GM20000 (cell line): ENCODE measurements at places on chromosomes 16 and 17.
A peak's percentile ranks its signal among the peaks of the same experiment; 100 is the strongest.

DNA sequence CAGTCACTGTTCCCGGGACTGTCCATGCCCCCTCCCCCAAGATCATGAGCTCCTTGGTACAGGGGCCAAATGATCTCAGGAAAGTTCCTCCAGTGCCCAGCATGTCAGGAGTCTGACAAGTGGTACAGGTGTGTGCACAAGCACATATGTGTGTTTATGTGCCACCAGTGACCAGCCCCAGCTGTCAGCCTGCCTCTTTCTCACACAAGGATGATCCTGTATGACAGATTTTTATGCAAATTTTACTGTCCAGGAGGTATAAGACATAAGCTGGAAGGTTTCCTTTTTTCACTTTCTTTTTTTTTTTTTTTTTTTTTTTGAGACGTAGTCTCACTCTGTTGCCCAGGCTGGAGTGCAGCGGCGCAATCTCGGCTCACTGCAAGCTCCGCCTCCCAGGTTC is 31.4 kb upstream of the GFOD2 start:
- peak; percentile 44 for DNase-seq

GRCh38 chr16:23534868-23535860 is 22.0 kb downstream of the EARS2 start:
- DNase-seq = no peak

DNA sequence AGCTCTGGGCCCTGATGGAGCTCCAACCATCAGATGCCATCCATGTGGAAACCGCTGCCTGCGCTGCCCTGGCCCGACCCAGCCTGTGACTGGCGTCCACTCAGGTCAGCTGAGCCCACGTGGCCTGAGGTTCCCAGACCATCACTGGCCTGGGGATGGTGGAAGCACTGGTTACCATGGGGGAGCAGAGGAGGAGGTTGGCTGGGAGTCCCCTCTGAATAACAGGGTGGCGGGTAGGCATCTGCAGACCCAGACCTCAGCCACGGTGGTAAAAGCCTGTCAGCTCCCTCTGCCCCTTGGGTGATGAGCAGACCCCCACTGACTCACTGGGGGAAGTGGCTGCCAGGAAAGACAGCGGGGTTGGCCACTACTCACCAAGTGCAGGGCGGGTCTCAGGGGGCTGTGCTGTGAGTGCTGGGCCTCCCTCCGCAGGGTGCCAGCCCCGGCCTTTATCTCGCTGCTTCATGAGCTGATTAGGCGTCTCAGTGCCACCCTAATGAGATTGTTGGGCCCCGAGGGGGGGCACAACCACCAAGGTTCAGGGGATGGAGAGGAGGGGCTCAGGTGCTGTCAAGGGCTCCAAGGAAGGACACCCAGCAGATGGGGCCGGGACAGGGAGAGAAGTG is at the start of gene PDE6G:
Gene PDE6G (minus strand): TSS at position 425 of the 626 bp plus-strand sequence. CDS start 3,237 bp downstream, outside the sequence.
- no peak for DNase-seq

GRCh38 chr16:31225193-31225592 is 8.3 kb upstream of the PYDC1 start:
- DNase-seq = no peak

DNA sequence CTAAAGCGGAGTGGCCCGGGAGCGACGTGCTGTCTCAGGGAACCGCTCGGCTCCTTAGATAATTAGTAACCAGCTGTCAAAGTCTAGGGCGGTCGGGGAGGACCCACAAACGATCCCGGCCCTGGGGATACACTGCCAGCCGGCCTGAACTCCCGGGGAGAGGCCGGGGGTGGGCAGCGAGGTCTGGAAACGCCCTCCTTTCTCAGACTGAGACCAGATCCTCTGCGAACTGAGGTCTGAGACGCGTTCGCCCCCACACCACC is 1.3 kb downstream of the HNF1B start:
- peak; percentile 79 for DNase-seq

- DNase-seq = no peak
Observed at GRCh38 chr16:31440516-31441184, 1.9 kb downstream of the ZNF843 start.

DNA sequence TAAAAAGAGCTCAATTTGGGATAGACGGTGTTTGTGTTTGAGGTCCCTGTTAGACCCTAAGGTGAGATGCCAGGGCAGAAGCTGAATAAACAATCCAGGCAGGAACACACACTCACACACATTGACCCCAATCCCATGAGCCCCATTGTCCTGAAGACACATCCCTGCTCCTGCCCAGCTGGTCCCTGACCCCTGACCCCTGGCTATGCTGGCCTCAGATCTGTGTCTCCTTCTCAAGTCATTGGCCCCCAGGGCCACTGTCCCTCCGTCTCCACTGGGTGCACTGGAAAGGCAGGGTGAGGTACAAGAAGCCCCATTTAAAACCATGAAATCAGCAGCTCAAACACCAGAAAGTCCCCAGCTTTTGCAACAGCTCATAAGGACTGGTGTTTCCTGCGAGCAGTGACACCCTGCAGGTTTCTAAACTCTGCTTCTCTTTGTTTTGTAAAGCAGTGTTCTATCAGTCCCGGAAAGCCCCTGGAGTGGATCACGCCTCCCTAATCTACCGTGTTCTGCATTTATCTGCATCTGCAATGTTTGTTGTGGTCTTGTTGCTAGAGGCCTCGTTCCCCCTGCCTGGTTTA is 18.0 kb upstream of the ASGR2 start:
- DNase-seq = peak; percentile 83

DNA sequence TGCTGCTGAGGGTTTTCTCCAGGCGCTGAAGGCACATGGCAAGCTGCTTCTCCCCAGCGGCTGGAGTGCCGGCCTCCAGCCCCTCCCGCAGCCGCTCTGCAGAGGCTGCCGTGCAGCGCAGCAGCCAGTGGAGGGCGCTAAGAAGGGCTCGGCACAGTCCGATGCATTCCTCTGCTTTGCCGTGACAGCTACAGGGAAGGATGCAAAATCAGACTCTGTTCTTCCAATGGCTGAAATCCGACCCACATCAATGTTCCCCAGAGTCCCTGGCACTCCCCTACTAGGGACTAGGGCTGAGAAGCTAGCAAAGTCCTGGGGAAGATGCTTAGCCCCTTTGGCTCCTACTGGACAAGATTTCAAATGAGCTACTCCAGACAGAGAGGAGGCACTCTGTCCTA is 19.0 kb downstream of the MED24 start:
- no peak for DNase-seq

DNA sequence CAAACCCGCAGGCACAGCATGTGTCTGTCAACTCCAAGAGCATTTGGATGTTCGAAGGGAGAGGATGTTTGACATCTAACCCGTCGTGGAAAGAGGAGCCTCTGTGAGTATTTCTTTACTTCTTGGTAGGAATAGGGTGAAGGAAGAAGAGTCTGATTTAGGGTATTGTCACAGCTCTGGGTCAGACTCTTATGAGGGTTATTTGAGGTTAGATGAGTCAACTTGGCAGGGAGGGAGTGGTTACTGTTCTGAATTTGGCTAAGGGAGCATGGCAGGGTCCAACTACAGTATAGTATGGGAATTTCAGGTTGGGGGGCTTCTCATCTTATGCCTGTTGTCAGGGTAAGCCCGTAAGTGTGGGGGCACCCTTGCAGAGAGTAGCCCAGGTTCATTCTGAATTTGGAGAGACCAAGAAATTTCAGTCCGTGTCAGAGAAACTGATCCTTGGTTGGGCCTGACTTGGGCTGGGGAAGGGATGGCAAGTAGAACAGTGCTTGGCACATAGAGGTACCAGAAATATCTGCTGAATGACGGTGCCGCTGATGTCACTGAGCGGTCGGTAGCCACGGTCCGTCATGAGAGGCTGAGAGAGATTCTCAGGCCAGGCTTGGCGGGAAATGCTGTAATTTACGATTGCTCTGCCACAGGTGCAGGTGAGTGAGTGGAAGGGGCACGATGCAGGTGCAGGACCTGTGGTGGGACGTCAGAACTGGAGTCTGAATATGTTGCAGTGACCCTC is 43.2 kb downstream of the MYH3 start:
- DNase-seq = no peak

DNA sequence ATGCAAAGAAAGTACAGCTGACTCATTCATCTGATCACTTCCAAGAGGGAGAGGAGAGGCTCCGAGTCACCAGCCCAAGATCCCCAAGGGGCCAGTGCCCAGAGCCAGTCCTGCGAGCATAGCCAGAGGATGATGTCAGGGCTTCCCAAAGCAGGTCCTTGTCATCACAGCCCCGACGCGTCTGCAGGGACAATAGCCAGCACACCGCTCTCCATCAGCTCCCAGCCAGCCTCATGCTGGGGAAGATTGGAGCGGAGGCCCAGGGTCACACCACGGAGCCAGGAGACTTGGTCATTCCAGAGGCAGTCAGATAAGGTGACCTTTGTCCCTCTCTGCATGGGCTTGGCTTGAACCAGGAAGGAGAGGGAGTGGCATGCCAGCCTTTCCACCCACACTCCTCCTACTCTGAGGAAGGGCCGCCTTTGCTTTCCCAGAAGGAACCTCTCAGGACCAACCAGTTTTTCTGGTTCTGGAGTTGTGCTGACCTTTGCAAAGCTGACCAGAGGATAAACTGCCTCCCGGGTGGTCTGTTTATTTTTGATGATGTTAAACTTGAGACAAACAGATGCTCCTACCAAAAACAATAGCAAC is 58.3 kb upstream of the ARHGAP44 start:
- no peak for DNase-seq

DNA sequence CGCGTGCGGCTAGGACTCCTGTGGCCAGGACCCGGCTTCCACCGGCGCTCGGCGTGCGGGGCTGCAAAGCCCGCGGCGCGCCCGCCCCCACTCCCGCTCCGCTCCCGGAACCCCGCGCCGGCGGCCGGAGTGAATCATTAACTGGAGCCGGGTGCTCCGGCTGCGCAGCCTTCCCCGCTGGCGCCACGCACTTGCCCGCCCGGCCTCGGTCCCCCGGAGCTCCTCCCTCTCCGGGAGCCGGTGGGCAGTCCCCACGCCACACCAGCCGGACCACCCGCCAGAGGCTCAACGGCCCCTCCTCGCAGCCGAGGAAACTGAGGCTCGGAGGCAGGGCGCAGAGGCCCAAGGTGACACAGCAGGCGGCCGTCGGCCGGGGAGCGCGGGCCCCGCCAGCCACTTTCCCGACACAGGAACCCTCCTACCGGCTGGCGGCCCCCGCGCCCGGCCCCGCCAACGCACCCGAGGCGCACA is 580 bp downstream of the BCAR1 start:
- DNase-seq = peak; percentile 86

GRCh38 chr17:82507631-82508175 is 11.8 kb upstream of the FOXK2 start:
- DNase-seq = no peak

DNA sequence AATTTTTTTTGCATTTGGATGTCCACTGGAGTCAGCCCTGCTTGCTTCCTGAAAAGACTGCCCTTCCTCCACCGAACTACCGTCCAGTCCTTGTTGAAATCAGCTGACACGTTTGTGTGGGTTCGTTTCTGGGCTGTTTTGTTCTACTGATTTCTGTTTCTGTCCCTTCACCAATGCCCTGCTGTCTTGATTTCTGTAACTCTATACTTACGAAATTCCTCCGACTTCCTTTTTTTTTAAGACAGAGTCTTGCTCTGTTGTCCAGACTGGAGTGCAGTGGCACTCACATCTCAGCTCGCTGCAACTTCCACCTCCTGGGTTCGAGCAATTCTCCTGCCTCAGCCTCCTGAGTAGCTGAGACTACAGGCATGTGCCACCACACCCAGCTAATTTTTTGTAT is 8.4 kb upstream of the GAA start:
- DNase-seq = no peak

DNA sequence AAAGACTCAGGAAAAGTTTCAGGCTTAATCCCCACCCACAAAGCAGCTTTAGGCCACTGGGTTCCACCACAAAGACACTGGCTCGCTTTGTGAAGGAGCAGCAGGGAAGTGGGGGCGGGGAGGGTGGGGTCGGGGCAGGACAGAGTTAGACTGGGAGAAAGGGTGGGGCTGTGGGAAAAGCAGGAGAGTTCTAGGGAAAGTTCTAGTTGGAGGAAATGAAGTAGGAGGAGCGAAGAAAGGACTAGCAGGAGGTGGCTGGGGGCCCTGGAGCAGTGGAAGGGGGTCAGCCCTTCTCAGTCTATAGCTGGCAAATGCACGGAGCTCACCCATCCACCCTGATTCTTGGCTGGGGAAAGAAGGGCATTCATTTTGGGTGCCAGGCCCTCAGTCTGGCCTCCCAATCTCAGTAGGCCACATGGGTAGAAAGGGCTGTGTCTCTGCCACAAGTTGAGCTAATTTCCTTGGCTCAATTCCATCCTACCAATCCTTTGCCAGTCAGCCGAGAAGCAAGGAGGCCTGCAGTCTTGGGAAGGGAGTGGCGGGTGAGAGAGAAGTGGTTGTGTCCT is 4.6 kb downstream of the INPP5K start:
- DNase-seq = no peak

DNA sequence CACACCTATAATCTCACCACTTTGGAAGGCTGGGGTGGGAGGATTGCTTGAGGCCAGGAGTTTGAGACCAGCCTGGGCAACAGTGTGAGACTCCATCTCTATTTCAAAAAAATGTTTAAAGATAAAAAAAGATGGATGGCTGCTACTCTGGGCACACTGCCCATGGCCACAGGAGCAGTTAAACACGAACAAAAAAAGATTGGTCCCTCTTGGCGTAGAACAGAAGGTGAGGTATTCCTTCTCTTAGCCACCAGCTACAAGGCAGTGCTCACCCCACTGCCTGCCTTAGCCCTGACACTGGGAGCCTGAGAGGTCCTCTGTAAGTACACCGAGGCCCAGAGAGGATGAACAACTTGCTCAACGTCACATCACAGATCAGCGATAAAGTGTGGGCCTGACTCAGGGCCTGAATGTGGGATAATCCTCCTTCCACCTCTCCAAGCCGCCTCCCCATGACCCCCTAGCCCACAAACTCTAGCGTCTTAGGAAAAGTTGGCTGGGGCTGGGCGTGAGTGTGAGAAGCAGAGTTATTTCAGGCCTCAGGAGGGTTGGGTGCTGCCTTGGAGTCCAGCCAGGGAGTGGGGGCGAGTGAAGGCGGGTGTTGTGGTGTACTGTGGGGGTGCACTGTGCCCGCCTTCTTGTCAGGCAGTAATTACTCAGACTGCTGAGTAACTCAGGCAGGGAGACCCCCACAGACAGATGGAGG is 2.3 kb upstream of the DPH1 start:
- no peak for DNase-seq

DNA sequence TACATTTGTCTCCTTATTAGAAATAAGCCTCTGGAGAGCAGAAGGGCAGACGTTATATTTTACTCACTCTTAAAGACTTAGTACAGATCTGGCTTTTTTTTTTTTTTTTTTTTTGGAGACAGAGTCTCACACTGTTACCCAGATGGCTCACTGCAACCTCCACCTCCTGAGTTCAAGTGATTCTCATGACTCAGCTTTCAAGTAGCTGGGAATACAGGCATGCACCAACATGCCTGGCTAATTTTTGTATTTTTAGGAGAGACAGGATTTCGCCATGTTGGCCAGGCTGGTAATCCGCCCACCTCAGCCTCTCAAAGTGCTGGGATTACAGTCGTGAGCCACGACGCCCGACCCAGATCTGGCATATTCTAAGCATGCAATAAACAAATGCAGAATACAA is 36.4 kb upstream of the TMEM97 start:
- DNase-seq = no peak
